Stimulated activated CD8-positive, alpha-beta memory T cell treated with anti-CD3 and anti-CD28 coated beads, Interleukin-7, amount 100 ng/mL, for 1 hour (primary cell): ENCODE measurements at places on chromosomes 12 and 14.

- DNase-seq: no peak
Measured at GRCh38 chr12:109765446-109765810, 51.8 kb downstream of the FAM222A start.

DNA sequence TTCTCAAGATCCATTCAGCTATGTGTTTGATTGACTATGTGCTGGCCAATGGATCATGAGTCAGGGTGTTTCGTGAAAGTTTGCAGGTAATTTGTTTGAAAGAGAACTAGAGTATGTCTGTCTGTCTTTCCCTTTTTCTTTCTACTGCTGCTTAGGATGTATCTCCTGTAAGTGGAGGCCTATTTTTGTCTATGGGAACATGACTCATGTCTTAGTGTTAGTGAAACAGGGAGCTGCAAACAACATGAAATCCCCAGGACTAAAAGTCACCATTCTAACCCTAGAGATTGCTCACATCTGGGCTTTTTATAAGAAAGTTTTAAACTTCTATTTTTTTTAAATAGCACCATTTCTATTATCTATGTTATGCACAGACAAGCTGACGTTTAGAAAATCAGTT, 333.0 kb downstream of the CCER1 start:
- no peak for DNase-seq

DNA sequence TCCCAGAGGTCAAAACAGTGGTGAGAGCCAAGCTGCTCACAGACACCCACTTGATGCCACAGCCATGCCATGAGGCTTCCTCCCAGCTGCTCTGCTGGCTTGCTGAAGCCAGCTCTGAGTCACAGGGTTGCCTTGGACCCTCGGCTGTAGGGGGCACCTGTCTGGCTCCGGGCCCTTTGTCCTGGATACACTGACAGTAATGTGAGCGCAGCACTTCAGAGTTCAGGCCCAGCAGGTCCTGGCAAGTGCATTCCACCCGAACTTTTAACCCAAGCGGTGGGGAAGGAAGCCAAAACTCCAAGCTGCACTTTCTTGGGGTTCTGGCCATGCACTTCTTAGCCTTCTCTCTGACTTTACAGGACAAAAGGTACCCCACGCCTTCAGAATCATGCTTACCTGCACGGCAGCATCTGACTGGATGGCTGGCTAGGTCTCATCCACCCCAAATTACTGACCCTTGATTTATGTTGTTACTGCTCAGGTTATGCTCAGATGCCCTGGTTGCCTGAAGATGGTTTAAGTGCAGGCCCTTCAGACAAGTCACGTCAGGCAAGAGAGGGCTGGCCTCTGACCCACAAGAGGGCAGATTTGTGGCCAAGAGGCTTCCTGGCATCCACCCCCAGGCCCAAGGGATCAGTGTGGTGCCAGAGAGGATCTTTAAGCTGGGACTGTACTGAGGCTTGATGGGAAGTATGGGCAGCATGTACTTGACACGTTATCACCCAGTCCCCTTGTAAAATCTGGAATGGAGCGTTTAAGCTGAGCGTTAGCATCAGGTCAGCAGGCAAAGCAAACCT, 24.8 kb downstream of the SLC25A29 start:
- no peak for DNase-seq

GRCh38 chr14:60303745-60304144, 54.7 kb downstream of the PPM1A start:
- DNase-seq: no peak

GRCh38 chr12:69623970-69624369, 13.3 kb upstream of the LRRC10 start:
- DNase-seq: no peak

GRCh38 chr12:117521346-117521745, 159.9 kb upstream of the NOS1 start:
- no peak for DNase-seq

- DNase-seq: no peak
Measured at GRCh38 chr12:70592664-70593063, 44.6 kb downstream of the PTPRB start.

- DNase-seq: no peak
Measured at GRCh38 chr12:52206304-52207040, 14.7 kb upstream of the KRT80 start.

DNA sequence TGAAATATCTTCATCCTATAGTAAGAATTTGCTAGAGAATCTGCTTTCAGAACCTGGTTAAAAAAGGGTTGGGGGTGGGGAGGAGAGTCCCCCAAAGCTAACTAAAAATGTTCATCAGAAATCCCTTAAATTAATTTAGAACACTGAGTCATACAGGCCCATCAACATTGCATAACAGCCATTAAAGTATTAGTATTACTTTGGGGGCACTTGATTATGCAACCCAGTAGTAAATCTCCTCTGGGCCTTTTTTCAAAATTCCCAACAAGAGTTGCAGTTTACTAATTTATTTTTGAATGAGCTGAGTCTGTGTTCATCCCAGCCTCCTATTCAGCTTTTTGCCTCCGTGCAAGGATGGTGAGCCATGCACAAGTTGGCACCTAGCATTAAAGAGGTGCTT, 8.8 kb upstream of the SLC24A4 start:
- no peak for DNase-seq
